Adipocyte (in vitro differentiated cells): ENCODE measurements at places on chromosomes 5 and 9.
A peak's percentile ranks its signal among the peaks of the same experiment; 100 is the strongest.

GRCh38 chr5:6411141-6411540 lies 32.8 kb upstream of the MED10 start:
- no peak for DNase-seq

DNA sequence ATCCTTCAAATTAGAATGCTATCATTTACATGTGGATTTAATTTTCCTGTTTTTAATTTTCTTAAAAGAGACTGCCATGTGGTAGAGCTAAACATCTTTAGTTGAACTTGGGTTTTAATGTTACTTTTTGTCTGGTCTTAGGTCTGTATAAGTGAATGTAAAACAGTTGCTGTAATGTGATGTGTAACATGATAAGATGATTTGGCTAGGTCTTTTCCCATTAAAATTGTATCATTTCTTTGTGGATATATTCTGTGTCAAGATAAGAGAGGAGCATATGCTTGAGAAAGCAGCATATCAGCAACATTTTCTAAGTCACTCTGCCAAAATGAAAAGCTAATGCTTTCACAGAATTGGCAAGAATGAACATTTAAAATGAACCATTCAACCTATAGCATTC lies 18.5 kb downstream of the TMEM167A start:
- no peak for DNase-seq

GRCh38 chr5:40775846-40776657 lies 20.3 kb upstream of the TTC33 start:
- no peak for DNase-seq

GRCh38 chr9:477193-477592 lies 262.5 kb downstream of the DOCK8 start:
- peak; percentile 6 for DNase-seq

DNA sequence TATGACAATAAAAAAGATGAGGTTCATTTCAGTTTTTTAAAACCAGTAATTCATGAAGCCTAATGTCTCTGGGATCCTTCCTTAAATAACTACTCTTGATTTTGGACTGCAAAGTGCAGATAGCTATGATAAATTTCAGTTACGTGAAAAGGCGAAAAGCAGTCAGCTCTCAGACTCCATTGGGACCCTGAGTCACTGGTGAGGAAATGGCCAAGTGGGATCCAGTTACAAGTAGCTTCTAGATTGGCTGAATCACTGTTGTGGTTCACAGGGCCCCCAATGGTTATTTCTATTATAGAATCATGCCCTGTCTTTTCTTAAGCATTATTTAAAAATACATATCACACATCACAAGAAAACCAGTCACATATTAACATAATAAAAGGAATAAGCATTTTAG lies 31.1 kb upstream of the PPP3R2 start:
- DNase-seq = no peak

DNA sequence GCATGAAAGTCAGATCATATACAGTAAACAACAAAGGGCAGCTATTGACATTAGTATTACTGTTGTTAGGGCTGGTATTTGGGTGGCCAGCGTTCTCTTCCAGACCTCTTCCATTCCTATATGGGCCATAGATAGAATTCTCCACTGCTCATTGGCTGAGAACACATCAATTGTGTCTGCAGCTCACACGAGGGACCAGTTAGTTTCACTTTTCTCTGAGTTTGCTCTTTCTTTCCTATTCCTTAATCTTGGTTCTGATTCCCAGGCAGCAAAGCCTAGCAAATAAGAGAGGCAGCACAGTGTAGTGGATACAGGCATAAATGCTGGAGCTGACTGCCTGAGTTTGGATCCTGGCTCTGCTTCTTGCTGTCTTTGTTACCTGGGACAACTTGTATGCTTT lies 476.4 kb downstream of the SPOCK1 start:
- DNase-seq = peak; percentile 38

DNA sequence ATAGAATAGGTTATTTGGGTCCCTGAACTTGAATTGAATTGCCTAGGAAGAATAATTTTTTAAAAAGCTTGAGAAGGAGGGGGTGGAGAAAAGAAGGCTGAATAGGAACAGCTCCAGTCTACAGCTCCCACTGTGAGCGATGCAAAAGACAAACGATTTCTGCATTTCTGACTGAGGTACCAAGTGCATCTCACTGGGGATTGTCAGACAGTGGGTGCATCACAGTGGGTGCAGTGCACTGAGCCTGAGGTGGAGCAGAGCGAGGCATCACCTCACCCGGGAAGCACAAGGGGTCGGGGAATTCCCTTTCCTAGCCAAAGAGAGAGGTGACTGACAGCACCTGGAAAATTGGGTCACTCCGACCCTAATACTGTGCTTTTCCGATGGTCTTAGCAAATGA lies 782.2 kb upstream of the RGMB start:
- DNase-seq = no peak

GRCh38 chr9:127005770-127006314 lies 91.3 kb downstream of the RALGPS1 start:
- no peak for DNase-seq

- DNase-seq = no peak
Observed at GRCh38 chr9:93613791-93614190, 37.4 kb downstream of the PHF2 start.

GRCh38 chr5:94420885-94421284 lies 197.5 kb downstream of the KIAA0825 start:
- no peak for DNase-seq

GRCh38 chr5:135670588-135670987 lies 91.8 kb upstream of the CXCL14 start:
- DNase-seq = no peak

GRCh38 chr9:135126451-135127187 lies 39.2 kb downstream of the OLFM1 start:
- DNase-seq = no peak

DNA sequence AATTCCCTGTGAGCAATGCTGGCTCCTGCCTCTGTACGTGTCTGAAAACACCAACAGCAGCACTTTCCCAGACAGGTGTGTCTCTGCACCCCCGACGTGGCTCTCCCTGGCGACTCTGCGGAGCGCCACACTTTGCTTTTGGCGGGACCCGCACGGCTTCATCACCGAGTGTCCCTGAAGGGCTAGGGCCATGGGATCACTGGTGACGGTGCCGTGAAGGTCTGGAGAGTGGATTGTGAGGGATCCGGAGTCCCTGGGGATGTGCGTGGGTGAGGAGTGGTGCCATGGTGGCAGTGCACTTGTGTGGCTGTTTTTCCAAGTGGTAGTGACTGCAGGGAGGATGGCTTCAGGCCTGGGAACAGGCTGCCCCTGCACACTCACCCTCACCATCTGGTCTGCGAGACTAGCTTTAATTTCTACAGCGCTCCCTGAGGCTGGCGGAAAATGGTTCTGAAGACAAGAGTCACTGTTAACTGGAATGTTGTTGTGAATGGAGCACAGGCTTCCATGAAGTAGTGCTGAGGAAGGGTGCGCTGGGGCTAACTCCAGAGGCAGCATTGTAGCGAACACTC lies 3.2 kb downstream of the NKD2 start:
- no peak for DNase-seq

GRCh38 chr5:58447226-58447625 lies 12.7 kb downstream of the PLK2 start:
- DNase-seq = peak; percentile 45

GRCh38 chr5:5350101-5350500 lies 72.4 kb upstream of the ICE1 start:
- no peak for DNase-seq

DNA sequence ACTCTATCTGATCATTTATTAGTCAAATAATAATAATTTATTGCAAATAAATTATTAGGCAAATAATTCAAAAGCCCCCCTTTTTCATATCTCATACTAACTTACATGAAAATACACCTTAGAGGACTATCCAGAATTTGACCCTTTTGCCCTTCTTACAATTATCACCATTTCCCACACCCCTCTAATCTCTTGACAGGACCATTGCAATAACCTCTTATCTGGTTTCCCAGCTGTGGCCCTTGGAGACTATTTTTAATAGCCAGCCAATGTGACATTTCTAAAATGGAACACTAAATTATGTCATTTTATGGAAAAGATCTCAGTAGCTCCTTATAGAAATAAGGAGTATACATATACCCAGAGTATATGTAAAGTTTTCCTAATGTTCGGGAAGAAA lies 588.4 kb upstream of the COX7C start:
- DNase-seq = no peak

GRCh38 chr5:161314033-161314432 lies 232.5 kb downstream of the GABRB2 start:
- no peak for DNase-seq

DNA sequence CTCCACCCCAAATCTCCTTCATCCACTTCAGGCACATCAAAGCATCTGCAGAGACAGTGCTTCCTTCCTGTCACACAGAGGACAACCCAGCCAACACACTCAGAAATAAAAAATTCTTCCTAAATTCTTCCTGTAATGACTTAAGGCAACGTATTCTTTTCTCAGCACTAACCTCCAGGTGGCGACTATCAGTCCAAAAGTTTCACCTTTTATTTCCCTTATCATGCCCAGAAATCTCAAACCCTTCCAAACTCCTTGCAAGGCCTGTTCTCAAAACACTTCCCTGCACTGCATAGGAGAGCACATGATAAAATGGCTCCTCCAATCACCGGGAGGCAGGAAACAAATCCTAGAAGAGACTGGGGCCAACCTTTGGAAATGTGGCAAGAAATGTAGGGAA lies 35.1 kb downstream of the SLIT3 start:
- DNase-seq = no peak

DNA sequence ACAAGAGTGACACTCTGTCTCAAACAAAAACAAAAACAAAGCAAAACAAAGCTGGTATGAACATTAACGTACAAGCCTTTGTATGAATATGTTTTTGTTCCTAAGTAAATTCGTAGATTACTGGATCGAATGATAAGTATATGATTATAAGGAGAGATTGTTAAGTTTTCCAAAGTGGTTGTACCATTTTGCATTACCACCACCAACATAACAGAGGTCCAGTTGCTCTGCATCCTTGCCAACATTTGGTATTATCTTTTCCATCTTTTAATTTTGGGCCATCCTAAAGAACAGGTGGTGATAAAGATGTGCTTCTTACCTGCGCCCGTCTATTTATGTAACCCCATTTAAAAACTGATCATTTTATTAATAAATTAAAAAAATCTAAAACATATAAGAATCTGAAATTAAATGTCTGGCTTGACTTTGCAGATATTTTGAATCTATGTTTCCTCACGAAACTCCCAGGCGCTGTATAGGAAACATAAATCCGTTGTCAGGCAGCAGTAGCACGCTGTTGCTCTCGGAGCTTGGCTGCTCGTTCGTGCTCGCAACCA lies 593 bp upstream of the NAA35 start:
- no peak for DNase-seq

DNA sequence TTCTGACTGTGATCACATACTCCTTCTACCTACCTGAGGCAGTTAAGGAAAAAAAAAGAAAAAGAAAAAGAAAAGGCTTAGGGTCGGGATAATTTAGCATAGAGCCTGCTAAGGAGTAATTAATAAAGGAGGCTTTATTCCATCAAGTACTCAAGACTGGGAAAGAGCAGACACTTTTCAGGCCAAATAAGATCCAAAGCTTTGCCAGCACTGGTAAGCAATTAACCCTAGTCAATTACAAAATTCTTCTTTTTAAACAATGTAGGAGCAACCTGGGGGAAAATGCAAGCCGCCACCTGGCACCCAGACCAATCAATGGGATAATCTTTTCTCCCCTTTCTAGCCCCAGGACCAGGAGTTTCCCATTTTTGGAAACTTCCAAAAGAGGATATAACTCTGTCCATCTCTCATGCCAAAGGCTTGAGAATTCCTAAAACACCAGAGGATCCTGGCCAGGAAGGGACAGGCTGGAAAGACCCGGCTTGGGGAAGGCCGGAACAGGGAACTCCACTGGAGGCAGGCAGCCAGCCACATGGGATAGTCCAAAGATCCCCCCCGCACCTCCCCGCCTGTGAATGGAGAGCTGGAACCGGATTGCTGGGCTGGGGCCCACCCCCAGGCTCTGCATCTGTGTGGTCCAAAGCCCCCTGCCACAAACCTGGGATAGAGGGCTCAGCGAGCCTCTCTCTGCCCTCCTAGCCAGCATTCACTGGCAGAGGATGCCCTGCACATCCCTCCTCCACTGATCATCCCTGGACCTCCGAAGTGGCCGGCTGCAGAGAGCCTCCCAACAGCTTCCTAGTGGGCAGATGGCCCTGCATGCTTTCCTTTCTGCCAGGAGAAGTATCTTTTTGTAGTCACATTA lies 117.8 kb downstream of the ZNF354C start:
- DNase-seq = no peak

- DNase-seq = peak; percentile 91
Observed at GRCh38 chr5:67160985-67161384, 35.6 kb downstream of the CD180 start.

- no peak for DNase-seq
Observed at GRCh38 chr5:116989995-116990394, 415.4 kb upstream of the SEMA6A start.

GRCh38 chr5:129027260-129027659 lies 62.0 kb downstream of the SLC27A6 start:
- no peak for DNase-seq

DNA sequence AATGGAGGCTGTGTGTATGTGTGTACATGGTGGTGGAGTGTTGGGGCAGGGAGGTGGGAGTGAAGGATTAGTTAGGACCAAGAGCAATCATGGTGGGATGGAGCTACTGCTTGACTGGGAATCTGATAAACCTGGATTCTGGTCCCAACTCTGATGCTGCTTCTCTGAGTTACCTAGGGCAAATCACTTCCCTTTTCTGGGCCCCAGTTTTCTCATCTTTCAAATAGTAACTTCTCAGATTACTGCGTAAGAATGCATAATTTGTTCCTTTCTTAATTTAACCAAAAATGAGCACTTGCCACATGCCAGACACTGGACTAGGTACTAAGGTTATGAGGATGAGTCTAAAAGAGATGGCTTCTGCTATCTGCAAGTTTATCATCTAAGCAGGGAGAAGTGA lies 20.8 kb upstream of the ANXA6 start:
- DNase-seq = no peak

DNA sequence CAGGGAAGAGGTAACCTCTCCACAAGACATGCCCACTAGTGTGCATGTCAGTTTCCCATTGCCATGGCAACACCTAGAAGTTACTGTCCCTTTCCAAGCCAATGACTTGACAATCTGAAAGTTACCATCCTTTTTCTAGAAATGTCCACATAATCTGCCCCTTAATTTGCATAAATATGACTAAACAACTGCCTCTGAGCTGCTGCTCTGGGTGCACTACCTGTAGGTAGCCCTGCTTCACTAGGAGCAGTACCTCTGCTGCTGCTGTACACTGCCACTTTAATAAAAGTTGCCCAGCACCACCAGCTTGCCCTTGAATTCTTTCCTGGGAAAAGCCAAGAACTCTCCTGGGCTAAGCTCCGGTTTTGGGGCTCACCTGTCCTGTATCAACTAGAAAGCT lies 392.4 kb downstream of the NTRK2 start:
- no peak for DNase-seq
